ENCODE measurements at places on chromosomes 7 and 10.

DNA sequence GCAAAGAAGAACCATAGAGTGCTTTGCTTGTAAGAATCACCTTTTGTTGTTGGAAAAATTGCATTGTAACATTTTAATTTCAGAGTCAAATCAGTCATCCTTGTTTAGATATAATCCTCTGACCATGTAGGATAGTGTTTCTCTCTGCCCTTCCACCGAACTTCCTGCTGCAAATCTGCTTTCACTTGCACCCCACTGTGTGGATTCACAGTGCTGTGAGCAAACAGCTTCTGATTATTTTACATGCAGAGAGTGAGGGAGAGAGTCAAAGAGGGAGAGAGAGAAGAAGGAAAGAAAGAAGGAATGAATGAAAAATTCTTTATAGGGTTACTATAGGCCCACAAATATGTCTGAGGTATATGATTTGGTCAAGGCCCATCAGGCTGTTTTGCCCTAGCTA is 30.0 kb upstream of the SEM1 start:
- DNase-seq, result no peak

DNA sequence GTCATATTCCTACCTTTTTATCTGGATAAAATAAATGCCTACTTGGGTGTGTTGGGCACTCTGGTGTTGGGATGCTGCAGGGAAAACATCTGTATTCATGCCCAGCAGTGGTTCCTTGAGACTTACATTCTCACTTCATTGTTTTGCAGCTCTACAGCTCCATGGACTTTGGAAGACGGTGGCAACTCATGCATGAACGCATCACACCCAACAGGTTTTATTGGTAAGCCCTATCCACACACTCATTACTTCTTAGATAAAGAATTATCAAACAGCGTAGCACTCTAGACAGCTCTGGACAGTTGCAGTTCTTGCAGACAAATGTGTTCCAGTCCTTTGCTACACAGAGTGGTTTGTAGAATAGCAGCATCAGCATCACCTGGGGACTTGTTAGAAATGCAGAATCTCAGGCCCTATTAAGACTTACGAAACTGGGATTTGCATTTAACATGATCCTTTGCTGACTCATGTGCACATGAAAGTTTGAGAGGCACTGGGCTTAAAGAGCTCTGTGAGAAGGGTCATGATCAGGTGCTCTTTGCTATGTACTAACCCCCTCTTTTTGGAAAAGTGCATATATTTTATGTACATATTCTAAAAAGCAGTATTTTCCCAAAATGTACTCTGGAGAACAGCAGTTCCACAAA is 401.9 kb downstream of the SORCS3 start:
- no peak for DNase-seq

GRCh38 chr7:57308631-57309408 is 141.2 kb upstream of the ZNF716 start:
- DNase-seq, result no peak

DNA sequence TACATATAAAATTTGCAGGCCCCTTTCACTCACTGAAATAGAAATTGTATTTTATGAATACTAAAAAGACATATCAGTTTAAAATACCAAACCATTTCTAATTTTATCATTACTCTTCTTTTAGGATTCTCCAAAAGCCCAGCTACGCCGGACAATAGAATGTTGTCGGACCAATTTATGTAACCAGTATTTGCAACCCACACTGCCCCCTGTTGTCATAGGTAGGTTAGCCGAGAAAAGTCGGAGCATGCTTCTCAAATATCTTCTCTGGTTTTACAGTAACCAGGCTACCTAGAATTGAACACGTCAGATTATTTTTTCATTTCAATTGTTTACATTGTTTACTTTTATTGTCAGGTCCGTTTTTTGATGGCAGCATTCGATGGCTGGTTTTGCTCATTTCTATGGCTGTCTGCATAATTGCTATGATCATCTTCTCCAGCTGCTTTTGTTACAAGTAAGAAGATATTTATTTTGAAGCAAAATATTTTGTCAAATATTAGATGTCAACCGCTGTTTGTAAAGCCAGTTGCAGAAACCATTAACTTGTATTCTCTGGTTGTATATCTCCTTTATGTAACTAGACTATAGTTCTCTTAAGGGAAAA is 57.6 kb downstream of the MMRN2 start:
- DNase-seq, result peak; percentile 49

DNA sequence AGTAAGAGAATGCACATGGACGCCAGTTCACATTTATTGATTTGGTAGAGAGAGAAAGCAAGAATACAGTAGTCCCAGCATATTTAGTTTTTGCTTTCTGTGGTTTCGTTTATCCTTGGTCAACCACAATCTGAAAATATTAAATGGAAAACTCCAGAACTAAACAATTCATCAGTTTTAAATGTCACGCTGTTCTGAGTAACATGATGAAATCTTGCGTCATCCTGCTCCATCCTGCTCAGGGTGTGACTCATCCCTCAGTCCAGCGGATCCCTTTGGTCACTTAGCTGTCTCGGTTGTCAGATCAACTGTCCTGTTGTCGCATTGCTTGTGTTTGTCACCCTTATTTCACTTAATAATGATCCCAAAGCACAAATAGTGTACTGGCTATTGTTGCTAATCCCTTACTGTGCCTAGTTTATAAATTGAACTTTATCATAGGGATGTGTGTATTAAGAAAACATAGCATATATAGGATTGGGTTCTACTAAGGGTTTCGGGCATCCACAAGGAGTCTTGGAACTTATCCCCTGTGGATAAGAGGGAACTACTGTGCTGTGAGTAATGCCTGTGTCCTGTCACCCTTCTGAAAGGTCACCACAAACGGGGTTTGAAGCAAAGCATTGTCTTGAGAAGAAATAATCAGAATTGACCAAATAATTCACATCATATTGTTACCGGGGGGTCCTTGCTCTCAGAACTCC is 73.6 kb downstream of the OTUD1 start:
- DNase-seq, result peak; percentile 92

DNA sequence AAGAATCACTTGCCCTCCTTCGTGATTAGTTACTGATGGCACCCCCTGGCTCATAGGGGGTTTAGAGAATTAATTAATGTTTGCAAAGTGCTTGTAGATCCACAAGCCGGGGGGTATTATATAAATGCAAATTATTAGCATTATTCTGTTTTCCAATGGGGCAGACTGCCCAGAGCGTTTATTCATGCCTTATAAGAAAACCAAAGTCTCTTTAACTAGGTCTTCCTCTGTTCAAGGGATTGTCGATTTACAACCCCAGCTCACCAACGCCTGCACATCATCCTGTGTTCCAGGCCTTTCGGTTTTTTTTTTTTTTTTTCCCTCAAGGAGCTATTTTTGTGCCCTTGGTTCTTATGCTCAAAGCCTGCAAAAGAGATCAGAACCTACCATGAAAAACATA is 630.7 kb downstream of the PARD3 start:
- no peak for DNase-seq

DNA sequence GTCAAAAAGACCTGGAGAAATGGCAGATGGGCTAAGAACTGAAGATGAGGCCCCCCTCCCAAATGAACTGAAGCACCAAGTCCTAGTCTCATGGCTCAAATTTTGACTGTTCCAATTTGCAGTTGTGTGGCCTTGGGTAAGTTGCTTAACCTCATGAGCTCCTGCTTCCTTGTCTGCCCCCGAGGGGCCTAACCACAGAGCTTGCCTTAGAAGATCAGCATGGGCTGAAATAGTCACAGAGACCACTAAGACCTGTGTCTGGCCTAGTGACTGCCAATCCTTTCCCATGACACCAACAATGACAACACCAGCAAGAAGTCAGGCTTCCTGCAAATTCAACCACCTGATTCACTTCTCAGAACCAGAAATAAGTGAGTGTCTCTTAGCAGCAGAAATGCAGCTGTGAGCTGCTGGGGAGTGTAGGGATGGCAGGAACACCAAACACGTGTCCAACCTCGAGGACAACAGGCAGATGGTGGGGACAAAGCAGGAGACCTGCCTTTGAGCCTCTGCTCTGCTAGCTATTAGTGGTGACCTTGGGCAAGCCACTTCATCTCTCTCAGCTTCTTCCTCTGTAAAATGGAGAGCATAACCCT is 23.7 kb downstream of the CRHR2 start:
- DNase-seq, result no peak

DNA sequence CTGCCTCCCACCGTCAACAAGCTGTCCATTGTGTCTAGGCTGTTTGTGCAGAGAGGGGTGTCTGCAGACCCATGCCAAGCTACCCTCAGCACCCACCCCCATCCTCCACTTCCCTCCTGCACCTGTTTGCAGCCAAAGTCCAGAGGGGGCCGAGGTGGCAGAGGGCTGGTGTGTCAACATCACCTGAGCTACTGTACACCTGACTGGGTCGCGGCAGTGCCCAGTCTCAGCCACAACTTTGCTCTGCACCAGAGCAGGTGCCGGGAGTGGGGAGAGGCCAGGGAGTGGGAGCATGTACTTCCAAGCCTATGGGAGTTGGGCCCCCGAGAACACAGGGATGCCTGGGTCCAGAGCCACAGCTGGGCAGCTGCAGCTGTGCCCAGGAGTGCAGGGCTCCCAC is 93.1 kb downstream of the AUTS2 start:
- no peak for DNase-seq

DNA sequence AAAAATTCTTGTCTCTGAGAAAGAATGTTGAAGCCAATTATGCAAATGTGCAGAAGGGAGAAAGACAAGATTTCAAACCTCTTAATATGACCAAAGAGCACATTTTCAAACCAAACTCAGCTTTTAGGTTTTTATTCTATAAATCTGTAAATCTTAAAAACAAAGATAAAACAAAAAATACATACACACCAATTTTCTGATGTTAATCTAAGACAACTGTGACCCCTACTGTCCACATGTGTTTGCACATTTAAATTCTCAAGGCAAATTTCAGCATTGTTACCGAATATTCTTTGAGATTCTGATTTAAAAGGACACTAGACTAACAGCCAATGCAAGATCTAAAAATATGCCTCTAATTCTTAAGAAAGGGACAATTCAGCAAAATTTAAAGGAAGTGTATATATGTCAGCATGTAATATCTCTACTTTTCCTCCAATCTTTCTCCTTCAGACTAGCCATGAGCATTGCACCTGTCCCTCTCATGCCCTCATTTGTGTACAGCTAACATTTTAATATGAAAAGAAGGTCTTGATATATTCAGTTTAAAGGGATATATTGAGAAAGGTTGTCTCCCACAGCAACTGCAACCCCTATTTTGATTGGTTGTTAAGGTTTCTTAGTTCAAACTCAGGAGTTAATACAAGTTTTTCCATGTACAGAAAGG is 417.9 kb downstream of the IPMK start:
- DNase-seq, result peak; percentile 8

- peak; percentile 76 for DNase-seq
Measured at GRCh38 chr7:69630292-69630691, 32.0 kb downstream of the AUTS2 start.

DNA sequence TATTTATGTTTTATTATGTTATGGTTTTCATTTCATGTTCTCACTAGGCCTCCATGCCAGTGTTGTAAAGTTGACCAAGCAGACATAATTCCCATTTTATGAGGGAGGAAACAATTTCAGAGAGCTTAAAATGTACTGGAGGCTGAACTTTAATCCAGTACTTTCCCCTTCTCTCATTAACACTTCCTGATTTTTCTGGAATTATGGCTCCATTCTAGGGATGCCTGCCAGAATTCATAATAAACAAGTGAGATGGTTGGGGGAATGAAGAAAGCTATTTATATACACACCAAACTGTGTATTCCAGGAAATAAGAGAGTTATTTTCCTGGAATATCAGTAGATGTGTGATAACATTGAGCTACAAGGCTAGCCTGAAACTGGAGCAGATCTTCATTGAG is 6.9 kb downstream of the TMEM236 start:
- DNase-seq, result no peak

- DNase-seq, result no peak
Measured at GRCh38 chr10:22103701-22104470, 100.4 kb upstream of the DNAJC1 start.

DNA sequence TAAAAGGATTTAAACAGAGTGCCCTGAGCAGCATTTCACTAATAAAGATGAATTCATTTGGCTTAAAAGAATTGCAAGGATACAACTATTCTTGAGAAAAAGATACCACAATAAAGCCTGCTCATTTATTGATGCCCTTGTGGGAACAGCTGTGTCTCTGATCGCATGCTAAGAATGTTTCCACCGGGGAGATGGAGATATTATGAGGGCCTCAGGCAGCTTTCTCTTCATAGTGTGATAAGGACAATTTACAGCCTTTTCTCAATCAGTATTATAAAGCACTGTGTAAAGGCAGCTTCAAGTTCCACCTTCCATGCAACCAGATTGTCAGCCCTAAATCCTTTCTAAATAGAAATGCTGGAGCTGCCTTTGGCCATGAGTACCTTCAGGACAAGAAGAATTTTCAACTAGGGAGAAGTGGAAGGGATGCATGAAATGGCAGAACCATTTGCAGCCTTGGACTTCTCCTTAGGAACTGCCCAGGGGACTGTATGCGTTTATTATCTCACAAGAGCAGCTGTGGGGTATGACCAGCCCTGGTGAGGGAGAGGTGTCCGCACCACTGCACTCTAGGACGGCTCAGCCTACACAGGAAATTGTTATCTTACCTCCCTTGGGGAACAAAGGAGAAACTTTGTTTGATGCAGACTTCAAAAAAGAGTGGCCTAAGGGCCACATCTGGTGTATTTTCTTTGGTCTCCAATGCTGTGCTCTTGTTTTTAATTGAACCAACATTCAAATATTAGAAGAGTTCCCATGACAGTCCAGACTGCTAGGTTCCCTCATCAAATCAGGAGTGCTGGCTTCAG is 116.9 kb upstream of the PCGF5 start:
- no peak for DNase-seq

DNA sequence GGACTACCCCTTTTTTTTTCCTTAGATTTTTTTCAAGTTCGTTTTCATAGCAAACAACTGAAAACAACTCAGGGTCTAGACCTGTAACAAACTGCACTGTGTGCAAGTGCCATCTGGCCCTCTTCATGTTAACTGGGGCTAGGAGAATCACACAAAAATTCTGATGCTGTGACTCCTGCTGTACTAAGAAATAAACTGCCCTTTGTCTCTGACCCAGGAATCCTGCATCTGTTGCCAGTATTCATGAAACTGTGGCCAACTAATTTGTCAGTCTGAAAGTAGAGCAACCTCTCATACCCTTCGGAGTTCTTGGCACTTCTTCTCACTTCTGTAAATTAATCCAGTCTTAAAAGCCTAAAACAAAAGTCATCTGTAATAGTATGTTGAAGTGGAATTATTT is 218.4 kb upstream of the PCDH15 start:
- DNase-seq, result no peak

GRCh38 chr10:69146759-69147158 is 22.8 kb downstream of the VPS26A start:
- DNase-seq, result no peak

DNA sequence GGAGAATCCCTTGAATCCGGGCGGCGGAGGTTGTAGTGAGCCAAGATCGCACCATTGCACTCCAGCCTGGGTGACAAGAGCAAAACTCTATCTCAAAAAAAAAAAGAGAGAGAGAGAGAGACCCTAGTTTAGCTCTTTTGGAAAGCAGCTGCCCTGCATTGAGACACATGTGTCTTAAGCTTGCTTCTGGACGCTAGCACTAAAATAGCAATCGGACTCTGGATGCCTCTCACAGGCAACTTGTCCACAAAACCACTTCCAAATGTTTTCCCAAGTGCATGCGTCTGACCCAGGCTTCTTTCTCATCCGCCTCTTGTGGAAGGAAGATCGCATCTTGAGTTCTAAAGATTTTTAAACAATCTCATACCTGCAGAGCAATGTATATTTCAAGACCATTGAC is 182.7 kb downstream of the CUX1 start:
- no peak for DNase-seq

- peak; percentile 44 for DNase-seq
Measured at GRCh38 chr10:133308421-133309099, at the start of the genes TUBGCP2 and ZNF511. TSS of gene TUBGCP2 (minus strand) at chr10:133308872. CDS start at chr10:133302941, 5,931 bp downstream. TSS of gene ZNF511 (plus strand) at chr10:133308914. CDS start at chr10:133308944, 30 bp downstream.

- peak; percentile 28 for DNase-seq
Measured at GRCh38 chr7:24354456-24354855, 70.5 kb downstream of the NPY start.

- DNase-seq, result peak; percentile 13
Measured at GRCh38 chr7:87513735-87514335, 38.4 kb upstream of the ABCB4 start.
